ENCODE measurements at places on chromosomes 7 and 10.

DNA sequence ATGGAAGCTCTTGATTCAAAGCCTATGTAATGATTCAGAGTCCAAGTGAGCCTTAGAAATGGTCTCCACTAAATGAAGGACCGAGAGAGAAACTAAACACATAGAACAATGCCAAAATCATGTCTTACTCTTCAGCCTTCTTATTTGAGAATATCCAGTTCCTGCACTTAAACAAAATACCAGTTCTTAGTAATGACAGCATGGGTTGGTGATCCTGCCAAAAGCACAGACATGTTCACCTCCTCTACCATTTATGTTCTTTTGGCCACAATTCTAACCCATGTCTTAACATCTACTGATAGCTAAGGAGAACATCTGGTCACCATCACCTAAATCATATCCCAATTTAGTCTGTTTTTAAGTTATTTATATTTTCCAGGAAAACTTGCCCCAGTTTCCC, 239.6 kb upstream of the PTN start:
- no peak for DNase-seq

DNA sequence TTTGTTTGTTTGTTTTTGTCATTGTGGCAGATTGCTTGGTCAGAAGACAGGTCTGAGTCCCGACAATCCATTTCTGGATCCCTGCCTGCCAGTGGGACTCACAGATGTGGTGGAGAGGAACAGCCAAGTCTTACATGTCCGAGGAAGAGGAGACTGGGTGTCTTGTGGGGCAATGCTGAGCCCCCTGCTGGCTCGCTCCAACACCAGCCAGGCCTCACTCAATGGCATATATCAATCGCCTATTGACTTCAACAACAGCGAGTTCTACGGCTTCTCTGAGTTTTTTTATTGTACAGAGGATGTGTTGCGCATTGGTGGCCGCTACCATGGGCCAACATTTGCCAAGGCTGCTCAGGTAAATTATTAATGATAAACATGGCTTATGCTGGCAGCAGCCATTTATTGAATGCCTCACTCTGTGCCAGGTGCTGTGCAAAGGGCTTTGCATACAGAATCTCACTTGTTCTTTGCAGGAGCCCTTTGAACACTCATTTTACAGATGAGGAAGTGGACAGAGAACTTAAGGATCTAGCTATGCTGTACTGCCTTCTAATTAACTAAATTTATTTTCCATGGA, 33.3 kb downstream of the COX15 start:
- DNase-seq, result no peak

- no peak for DNase-seq
Measured at GRCh38 chr7:3117081-3117480, 73.4 kb upstream of the CARD11 start.

GRCh38 chr7:121366852-121367431, 29.2 kb downstream of the FAM3C start:
- no peak for DNase-seq

GRCh38 chr7:139490130-139490529, 6.7 kb upstream of the KLRG2 start:
- peak; percentile 29 for DNase-seq

DNA sequence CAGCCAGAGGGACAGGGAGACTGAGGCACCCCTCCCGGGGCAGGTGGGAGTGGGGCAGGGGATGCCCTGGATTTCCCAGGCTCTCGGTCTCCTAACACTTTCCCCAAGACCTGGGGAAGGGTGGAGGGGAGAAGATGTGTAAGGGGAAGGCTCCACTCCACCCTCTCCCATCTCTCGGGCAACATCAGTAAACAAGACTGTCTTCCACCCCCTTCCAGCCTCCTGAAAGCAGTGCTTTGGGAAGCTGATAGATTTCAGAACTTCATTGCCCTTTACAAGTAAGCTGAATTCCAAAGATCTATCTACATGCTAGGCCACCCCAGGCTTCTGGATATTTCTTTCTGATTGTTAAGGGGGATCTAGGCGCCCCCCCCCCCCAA, 3.7 kb downstream of the FLNC start:
- no peak for DNase-seq

- no peak for DNase-seq
Measured at GRCh38 chr7:921581-922333, 32.7 kb downstream of the ADAP1 start.

- no peak for DNase-seq
Measured at GRCh38 chr10:49273626-49274025, 25.3 kb upstream of the C10orf71 start.

DNA sequence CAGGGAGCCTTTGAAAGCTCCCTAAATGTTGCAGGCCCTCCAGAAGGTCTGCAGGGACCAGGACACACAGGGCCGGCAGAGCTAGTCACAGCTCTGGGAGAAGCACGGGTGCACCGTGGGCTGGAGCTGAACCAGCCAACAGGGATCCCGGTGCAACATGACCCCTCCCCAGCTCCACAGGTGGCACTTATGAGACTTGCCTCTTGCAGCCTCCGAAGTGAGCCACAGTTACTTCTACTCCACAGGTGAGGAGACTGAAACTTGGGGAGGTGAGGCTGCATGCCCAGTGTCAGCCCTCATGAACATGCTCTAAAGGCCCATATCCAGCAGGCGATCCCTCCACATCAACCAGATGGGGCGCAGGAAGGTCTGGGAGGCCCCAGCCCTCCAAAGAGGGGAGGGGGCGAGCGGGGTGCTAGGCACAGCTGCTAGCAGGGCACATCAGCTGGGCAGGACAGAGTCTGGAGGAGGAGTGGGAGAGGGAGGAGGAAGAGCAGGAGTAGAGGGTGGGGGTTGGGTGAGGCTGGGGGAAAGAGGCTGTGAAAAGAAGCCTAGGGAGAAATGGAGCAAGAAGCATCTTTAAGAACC, 224.3 kb downstream of the ELFN1 start:
- DNase-seq, result no peak

GRCh38 chr10:60973086-60973485, 29.1 kb upstream of the RHOBTB1 start:
- no peak for DNase-seq

DNA sequence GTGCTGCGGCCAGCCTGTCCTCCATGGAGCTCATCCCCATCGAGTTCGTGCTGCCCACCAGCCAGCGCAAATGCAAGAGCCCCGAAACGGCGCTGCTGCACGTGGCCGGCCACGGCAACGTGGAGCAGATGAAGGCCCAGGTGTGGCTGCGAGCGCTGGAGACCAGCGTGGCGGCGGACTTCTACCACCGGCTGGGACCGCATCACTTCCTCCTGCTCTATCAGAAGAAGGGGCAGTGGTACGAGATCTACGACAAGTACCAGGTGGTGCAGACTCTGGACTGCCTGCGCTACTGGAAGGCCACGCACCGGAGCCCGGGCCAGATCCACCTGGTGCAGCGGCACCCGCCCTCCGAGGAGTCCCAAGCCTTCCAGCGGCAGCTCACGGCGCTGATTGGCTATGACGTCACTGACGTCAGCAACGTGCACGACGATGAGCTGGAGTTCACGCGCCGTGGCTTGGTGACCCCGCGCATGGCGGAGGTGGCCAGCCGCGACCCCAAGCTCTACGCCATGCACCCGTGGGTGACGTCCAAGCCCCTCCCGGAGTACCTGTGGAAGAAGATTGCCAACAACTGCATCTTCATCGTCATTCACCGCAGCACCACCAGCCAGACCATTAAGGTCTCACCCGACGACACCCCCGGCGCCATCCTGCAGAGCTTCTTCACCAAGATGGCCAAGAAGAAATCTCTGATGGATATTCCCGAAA, 2.7 kb downstream of the PIK3CG start:
- DNase-seq, result no peak

DNA sequence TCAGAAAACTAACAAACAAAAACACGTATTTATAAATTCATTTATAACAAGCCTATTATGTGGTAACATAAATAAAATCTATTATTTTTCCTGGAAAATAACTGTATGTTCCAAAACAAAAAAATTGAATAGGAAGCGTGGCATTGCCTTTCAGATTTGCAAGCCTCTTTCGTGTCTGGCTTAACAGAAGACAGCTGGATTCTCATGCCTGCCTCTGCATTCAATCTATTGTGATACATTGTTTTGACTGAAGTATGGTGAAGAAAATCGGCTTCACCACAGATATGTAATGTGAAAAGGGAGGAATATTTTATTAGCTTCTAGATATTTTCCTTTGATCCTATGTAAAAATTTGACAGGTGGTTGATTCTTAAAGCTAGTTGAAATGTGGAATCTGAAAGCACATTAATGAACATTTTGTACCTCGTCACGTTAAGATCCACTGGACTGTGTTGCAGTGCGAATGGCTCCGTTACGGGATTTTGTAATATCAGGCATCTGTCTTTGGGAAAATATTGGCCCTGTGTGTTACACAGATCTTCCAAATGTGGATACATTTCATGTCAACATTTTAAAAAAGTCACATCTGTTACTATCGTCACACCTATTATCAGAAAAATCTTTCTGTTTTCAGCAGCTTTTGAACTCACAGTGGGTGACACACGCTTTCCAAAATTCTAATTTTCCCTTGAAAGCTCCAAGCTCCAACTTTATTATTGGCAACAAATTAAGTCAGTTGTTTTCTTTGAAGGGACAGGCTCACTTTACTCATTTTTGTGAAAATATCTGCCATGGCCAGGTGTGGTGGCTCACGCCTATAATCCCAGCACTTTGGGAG, 26.2 kb downstream of the PALD1 start:
- no peak for DNase-seq

GRCh38 chr7:36468370-36469101, 78.9 kb downstream of the ANLN start:
- DNase-seq, result no peak

Data from NCI-H1092 (cell line).